ENCODE measurements at places on chromosomes 6 and 20.

GRCh38 chr20:2217857-2218539 lies 77.8 kb upstream of the TGM3 start:
- H3K4me1 ChIP-seq: peaks cover 10% of the 10 kb centered on the region
- H3K27ac ChIP-seq: no peak overlapping the region
- H3K36me3 ChIP-seq: no peaks in the 10 kb centered on the region
- no peaks in the 10 kb centered on the region for H3K27me3 ChIP-seq
- DNase-seq: peak; percentile 43
- H3K4me3 ChIP-seq: no peak overlapping the region

GRCh38 chr20:18589941-18590674 lies 2.3 kb downstream of the DTD1 start:
- H3K27ac ChIP-seq: no peak overlapping the region
- no peak overlapping the region for H3K4me3 ChIP-seq
- H3K27me3 ChIP-seq: no peaks in the 10 kb centered on the region
- no peaks in the 10 kb centered on the region for H3K36me3 ChIP-seq

GRCh38 chr6:122068291-122068769 lies 331.1 kb upstream of the HSF2 start:
- no peak overlapping the region for H3K4me3 ChIP-seq
- peaks cover 7% of the 10 kb centered on the region for H3K4me1 ChIP-seq
- no peak overlapping the region for H3K27ac ChIP-seq
- no peak for DNase-seq
- H3K27me3 ChIP-seq: no peaks in the 10 kb centered on the region
- no peaks in the 10 kb centered on the region for H3K36me3 ChIP-seq

DNA sequence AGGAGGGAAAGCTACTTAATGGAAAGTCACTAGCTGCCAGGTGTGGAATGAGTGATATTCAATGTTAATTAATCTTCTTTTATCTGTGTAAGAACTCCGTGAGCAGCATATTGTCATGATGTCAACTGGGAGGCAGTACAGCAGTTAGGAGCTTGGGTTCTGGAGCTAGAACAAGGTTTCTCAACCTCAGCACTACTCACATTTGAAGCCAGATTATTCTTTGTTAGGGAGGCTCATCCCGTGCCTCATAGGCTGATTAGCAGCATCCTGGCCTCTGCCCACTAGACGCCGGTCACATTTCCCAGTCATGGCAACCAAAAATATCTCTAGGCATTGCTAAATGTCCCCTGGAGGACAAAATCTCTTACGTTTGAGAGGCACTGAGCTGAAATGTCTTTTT lies 41.2 kb downstream of the BCAS1 start:
- no peak overlapping the region for H3K27ac ChIP-seq
- no peaks in the 10 kb centered on the region for H3K27me3 ChIP-seq
- no peaks in the 10 kb centered on the region for H3K4me1 ChIP-seq
- H3K36me3 ChIP-seq: no peaks in the 10 kb centered on the region
